ENCODE measurements at places on chromosomes 2 and 18.

DNA sequence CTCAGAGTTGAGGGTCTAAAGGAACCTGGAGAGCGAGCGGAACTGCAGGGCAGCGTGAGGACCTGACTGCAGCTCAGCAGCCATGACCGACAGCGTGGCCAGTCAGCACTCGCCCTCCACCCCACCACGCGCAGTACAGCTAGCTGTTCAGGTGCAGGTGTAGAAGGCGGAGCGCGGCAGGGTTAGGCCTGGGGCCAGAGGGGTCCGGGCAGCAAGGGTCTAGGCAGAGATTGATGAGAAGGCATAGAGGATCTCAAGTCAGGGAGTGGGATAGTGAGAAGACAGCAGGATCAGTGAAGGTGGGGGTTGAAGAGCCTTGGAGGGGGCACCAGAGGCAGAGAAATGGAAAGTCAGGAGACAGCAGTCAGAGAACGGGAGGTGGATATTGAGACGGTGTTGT, 71.0 kb downstream of the STEAP3 start:
- no peak for DNase-seq

DNA sequence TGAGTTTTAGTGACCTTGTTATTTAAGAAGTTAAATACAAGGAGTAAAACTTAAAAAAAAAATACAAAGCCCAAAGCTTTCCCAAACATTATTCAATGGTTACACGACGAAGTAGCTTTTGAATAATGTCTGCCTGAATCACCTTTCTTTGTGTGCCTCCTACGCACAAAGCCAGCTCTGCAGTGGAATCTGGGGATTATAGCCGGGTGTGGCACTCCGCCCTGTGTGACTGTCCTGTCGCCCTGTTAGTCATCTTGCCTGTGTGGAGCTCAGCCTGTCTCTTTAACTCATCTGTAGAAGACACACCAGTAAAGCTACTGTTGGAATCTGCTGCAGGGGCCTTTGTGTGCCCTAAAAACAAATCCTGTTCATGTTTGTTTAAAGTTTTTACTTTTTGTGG, 79.4 kb upstream of the TCF7L1 start:
- peak; percentile 64 for DNase-seq

DNA sequence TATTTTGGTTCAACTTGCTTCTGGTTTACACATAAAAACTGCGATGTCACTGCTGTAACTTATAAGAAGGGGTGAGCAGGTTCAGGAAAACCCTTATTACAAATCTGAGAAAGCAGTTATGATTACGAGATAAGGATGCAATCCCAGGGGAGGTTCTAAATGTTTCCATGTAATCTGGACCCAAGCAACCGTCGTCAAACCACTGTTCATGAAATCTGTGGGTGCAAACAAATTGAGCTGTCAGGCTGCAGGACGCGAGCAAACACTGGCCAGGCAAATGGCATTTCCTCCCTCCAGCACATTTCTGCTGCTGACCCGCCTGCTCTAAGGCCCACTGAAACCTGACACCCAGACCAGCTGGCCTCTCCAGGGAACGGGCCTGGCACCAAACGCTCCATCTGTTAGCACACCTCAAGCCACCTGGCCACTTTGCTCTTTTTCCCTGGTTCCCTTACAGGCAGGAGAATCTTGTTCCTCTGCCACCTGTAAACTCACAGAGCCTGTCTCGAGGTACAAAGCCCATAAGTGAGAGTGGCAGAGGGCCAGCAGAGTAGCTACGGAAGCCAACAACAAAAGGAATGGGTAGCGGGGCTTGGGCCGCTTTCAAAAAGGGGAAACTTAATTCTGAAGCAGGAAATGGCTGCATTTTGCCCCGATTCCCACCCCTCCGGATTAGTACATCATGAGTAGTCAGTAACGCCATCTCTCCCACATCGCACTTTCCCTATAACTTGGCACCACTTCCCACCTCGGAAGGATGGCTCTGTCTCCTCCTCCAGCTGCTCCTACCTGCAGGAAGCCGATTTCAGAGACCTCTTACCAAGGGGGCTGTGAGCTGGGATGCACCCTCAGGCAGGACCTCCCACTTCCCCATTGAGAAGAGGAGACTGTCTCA, 26.5 kb downstream of the CRACDL start:
- DNase-seq: peak; percentile 21

DNA sequence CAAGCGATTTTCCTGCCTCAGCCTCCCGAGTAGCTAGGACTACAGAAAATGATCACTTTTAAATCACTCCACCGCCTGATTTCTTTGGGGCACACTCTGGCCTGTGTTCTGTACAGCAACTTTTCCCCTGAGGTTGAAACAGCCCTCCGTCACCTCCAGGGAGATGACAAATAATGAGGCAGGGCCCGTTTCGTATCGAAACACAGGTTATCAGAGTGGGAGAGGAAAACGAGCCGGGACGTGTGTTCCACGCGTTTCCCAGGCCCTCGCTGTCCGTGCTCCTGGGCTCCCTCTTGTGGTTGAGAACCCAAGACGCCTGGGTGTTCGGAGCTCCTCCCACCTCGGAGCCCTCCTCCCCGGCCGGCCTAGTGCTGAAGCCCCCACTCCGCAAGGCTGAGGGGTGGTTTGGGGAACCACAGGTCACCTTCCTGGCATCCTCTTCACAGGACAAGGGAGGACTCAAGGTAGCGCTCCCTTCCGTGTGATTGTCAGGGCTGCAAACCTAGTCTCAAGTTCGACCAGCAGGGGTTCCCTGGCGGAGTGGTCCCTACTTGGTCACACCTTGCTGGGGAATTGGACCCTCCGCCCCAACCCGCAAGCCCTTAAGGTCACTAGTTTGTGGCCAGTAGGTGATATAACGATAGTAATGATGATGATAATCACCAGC, 12.8 kb downstream of the ATP6V1B1 start:
- DNase-seq: peak; percentile 65

- DNase-seq: no peak
Observed at GRCh38 chr2:182404092-182404491, 22.7 kb downstream of the PDE1A start.

DNA sequence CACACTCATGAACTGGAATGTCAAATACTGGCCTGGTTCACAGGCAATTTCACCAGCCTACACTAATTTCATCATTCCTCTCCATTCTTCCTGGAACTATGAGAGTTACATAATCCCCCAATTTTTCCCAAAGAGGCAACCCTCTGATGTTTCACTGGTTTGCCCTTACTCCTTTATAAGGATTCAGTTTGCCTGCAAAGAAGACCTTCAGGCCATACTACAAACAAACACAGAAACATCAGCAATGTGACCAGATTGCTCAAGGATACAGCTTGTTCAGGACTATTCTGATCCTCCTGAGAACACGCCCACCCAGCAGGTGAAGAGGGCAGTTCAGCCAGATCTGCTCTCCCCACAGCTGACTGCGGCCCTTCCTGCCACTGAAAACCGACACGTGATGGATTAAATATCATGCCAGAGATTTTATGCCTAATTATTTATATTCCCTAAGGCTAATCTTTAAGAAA, 215.5 kb downstream of the ETAA1 start:
- DNase-seq: no peak

DNA sequence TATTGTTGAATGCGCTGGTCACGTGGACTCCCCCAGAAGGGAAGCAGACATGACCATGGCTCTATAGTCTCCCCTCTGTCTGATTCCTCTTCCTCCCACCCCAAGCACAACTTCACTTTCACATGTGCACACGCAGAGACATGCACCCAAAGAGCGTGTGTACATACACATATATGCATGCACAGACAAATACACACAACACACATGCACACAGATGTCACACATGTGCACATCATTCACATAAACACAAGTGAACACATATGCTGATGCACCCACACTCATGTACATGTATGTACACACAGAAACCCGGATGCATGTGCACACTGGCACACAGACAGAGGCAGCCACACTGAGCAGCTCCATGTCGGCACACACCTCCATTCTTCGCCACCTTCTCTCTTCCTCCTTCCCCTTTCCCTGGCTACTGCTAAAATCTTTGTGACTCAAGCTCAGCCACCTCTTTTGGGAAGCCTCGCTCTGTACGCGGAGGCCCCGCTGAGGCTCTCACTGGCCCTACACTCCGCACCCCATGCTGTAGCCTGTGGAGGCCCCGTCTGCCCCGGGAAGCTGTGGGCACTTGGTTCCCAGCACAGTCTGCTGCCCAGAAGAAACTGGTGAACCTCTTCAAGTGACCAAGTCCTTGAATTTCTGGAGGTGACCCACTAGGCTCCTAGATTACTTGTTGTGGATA, 101.6 kb upstream of the TEX51 start:
- DNase-seq: peak; percentile 4

- no peak for DNase-seq
Observed at GRCh38 chr2:39989888-39990287, 210.8 kb upstream of the THUMPD2 start.

DNA sequence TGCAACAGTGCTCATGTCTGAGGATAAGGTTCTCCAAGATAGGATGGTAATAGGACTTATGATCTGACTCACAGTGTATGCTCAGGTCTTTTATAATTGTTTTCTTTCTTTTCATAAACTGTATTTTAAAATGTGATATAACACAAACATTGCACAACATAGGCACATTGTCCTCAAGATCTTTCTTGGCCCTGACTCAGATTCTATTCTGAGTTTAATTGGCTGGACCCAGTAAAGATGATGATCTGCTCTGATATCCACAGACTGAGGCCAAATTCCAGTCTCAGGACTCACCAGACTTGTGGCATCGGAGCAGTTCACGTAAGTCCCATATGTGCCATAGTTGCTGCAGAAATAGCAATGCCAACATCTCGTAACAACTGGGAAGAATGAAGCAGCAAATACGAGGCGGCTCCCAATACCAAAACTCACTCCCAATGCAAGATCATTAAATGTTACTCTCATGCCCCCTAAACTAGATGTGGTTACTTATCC, 448.9 kb upstream of the SLC14A2 start:
- no peak for DNase-seq

DNA sequence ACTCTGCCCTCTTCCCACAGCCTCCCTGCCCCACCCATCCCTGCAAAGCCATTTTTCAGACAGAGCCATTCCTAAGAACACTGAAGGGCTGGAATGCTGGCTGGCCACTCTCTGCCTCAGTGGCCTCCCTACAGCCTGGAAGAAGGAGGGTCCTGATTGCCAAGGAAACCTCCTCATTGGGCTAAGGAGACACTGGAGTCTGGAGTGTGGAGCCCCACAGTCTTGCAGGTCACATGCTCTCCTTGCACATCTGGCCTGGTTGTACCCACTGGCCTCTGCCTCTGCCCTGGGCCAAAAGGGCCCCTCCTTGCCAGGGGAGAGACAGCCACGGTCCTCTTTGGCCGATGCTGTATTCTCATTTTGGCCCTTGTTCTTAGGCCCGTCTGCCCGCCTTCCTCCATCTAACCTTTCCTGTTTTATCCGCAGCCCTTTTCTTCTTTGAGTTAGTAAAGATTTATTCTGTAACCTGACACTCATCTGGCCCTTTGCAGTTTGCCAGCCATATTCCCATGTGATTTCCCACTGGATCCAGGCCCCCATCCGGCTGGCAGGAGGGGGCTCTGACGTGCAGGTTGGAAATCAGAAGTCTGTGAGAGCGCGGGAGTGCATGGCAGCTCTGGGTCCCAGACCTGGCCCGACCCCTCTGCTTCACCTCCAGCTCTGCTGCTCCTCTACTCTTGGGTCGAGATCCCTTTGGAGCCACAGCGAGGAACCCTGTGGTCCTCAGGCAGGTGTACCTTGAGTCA, 11.0 kb upstream of the CATIP start:
- DNase-seq: no peak

DNA sequence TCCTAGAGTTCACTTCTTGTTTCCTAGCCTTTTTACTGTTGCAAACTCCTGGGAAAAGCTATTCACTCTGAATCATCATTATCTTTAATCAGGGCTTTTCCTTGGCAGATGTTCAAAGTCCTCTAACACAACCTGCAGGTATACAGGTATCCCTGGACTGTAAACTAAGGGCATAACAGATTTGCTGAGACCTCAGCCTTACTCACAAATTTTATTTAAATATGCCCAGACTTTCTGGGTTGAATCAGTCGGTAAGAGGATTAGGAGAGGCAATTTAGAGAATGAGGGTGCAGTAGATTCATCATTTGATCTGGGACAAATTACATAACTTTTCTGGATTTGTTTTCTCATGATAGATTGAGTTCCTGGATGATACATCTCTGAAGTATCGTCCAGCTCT, 217.8 kb upstream of the STON1 start:
- DNase-seq: no peak

DNA sequence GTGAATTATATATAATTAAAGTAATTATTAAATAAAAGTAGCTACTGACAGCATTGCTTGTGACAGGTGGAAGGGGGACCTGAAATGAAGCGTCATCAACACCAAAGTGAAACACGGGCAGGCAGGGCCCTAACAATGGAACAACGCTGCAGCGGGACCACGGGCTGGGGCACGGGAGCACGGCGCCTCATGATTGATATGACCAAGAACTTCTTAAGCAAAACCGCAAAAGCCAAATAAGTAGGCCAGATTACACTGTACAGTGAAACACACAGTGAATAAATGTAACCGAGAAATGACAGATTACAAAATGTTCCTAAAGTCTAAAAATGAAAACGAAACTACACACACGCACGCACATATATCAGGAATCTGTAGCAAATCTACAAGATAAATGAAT, 81.4 kb downstream of the SNTG2 start:
- DNase-seq: no peak

- no peak for DNase-seq
Observed at GRCh38 chr2:67625690-67626475, 228.8 kb downstream of the ETAA1 start.

- peak; percentile 81 for DNase-seq
Observed at GRCh38 chr18:3660739-3661515, 211.0 kb downstream of the TGIF1 start.

- DNase-seq: no peak
Observed at GRCh38 chr2:143732076-143732475, 602.9 kb downstream of the ARHGAP15 start.

DNA sequence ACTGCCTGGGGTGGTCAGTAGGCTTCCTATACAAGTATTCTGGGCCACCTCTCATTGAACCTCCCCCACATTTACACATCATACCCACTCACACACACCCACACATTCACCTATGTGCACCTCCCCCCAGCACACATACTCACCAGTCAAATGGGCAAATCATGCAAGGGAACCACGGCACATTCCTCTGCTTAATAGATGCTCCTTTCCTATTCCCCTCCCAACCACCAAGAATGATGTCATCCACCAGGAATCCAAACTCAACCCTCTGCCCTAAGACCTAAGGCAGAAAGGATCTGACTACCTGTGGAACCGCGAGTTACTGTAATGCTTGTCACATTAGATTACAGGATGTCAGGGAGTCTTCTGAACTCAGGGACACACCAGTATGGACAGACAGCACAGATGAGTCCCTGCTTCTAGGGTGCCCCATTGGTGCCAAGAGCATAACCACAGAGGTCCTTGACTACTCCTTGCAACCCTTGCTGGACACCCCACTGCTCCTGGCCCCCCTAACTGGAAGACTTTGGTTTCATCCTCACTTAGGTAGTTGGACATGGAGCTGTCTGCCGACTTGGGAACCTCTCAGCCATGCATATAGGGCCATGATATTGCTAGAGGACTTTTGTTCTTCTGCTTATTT, 21.5 kb upstream of the CAB39 start:
- no peak for DNase-seq

DNA sequence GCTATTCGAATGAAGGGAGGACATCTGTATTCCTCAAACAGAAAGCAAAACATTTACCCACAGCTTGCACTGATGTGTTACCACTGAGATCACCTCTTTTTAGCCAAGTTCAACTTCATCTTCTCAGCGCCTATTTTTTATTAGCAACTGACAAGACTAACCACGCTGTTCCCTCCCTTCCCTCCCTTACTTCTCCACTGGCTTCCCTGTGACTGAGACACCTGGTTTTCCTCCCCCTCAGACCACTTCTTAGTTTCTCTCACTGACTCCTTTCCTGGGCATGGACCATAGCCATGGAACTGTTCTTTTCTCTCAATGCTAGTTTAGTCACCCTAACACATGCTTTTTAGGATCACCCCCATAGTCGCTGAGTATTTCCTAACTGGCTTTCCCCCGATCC, 3.3 kb downstream of the L3MBTL4 start:
- DNase-seq: no peak
